Stimulated activated CD8-positive, alpha-beta memory T cell treated with anti-CD3 and anti-CD28 coated beads, Interleukin-12 subunit alpha, Interleukin-12 subunit beta, amount 100 ng/mL, for 1 hour (primary cell): ENCODE measurements at places on chromosomes 4 and X.

GRCh38 chrX:39550795-39551361, 546.9 kb downstream of the BCOR start:
- DNase-seq = no peak

- DNase-seq = no peak
Measured at GRCh38 chrX:148535639-148536038, 35.2 kb downstream of the AFF2 start.

DNA sequence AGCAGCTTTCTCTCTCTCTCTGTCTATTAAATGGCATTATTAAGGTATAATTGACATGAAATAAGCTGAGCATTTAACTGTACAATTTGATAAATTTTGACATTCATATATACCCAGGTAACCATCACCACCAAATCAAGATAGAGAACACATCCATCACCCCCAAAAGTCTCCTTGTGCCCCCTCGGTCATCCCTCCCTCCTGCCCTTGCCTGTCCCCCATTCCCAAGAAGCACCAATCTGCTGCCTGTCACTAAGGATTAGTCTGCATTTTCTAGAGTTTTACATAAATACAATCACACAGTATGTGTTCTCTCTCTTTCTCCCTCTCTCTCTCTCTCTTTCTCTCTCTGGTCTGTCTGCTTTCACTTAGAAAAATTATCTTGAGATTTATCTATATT, 25.0 kb upstream of the TMEM154 start:
- no peak for DNase-seq

DNA sequence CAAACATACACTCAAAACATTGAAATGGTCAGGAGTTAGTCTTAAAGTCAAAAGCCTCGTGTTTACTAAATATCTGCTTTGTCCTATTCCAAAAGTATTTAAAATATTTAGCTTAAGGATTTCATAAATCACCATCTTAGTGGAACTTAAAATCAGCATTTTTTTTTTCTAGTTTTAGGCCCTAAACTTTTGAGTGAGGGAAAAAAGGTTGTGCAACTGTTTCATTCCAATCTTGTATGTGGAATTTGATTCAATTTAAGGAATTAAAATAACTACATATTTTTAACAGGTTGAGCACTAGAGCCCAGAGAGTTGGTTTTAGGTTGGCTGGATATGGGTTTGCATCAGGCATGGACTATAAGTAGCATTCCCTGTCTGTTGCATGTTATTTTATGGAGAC, 35.7 kb upstream of the ANK2 start:
- no peak for DNase-seq

DNA sequence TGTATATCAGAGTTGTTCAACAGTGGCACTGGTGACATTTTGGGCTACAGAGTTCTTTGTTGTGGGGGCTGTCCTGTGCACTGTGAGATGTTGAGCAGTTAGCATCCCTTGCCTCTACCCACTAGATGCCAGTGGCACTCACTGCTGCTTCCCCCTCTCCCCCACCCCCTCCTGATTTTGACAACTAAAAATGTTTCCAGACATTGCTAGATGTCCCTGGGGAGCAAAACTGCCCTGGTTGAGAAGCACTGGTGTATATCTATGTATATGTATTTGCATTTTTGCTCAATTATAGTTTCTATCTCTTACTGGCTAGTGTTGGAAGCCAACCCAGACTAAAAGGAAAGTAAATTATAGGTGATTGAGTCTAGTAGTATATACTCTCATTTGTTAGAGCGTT, 2.4 kb downstream of the TMEM131L start:
- no peak for DNase-seq

- no peak for DNase-seq
Measured at GRCh38 chr4:184383497-184384055, 90.8 kb downstream of the IRF2 start.

DNA sequence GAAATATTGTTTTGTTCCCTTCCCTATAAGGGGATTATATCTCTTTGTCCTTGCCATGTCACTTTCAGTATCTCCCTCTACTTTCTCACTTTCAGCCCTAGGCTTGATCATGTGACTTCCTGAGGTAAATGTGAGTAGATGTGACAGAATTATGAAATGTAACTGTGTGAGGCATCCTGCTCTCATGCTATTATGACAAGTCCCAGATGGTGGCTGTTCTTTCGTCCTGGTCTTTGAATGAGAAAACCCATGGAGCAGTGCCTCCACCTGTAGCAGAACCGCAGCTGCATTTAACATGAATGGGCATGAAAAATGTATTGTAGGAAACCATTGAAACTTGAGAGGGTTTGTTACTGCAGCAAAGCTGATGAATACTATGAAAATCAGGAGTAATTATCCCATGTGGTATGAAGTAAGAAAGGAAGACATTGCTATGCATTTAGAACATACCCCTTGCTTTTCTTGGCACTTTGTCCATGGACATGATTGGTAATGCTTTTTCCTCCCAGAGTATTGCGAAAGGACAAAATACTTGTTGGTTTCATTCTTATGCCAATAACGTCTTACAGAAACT, 202.2 kb upstream of the GPRIN3 start:
- DNase-seq = peak; percentile 5

GRCh38 chr4:79653871-79654270, 245.8 kb upstream of the GK2 start:
- DNase-seq = no peak

DNA sequence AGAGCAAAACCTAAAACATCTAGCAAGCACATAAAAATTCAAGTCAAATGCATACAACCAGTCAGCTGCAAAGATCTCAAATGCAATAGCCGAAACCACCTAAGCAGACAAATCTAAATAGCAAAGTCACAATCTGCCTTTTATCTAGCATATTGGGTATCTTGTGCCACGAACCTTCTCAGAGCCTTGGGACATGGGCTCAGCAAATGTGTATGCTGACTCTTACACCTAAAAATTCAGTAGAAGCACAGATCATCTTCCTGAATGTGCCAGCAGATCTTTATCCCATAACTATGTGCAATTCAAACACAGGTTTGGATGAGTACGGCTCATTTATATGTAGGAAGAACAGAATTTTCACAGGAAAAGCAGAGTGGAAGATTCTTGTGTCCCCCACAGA, 492.1 kb downstream of the INPP4B start:
- no peak for DNase-seq

GRCh38 chr4:78100060-78100459, 42.9 kb downstream of the FRAS1 start:
- DNase-seq = no peak

DNA sequence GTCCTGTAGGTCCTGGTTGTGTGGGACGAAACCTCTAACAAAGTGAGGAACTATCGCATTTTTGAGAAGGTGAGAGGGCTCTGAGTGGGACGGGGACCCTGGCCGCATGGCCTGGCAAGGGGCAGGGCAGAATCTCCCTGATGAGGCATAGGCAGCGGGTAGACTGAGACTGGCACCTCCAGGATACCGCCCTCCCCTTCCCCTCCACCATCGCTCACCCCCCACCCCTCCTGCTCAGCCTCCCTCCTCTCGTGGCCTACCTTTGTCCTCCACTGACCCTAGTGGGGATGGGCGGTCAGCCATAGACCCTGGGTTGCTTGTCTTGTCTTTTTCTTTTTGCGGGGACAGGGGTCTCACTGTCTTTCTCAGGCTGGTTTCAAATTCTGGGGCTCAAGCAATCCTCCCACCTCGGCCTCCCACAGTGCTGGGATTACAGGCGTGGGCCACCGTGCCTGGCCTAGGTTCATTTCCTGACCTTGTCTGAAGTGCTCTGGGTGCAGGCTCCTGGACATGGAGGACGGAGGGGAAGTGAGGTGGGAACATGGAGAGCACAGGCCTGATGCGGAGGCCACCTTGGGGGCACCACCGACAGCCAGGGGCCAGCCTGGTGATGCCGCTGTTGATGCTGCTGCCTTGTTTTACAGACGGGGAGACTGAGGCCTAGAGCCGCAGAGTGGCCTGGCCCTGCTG, 10.5 kb upstream of the ADD1 start:
- no peak for DNase-seq

DNA sequence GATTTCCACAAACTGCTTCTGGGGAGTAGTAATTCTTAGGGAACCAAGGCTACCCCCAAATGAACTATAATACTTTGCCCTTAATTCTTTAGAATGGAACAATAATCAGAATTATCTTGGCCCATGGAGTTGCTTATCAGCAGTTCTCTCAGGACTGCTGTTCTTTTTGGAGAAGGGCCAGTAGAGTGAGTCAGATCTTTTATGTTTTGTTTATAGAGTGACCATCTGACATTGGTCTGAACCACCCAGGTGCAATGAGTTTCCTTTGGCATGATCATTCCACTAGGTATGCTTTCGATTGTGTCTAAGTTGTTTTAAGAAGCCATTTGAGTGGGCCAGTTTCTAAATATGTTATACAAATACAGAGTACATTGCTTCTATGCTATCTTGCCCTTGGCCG, 31.8 kb downstream of the PRRG1 start:
- no peak for DNase-seq

DNA sequence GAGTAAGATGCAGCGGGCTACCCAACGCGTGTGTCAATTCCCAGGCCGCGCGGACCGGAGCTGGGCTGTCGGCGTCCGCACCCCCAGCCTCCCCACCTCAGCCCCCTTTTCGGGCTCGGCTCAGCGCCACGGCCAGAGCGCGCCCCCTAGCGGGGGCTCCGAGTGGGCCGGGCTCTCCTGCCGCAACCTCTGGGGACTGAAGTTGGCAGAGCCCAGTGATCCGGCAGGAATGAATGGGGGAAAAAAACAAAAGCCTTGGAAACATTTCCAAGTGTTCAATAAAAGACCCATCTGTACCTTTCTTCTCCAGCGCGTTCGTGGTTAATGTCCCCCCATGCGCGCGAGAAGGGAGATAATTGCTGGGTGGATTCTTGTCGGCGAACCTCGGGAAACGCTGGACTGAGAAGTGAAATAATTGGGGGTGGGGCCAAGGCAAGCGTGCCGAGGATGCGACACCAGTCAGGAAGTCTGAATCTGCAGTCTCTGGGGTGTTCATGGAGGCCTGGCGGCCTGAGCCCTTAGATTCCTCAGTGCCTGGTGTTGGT, 5.2 kb upstream of the ARX start:
- DNase-seq = peak; percentile 2

DNA sequence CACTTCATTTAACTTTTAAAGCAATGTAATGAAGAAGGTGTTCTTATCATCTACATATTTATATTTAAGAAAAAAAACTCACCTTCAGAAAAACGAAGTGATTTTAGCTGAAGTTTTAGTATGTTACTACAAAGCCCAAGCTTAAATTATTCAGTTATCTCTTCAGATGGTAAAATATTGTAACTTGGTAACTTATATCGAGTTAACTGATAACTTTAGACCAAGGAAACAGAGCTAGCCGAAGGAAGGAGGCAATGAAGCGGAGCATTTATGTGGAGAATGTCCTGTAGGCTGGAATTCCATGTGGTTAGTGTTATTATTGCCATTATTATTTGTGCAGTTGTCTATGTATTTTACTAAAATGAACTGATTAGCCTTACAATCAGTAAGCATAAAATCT, 1102.1 kb upstream of the LCORL start:
- no peak for DNase-seq

DNA sequence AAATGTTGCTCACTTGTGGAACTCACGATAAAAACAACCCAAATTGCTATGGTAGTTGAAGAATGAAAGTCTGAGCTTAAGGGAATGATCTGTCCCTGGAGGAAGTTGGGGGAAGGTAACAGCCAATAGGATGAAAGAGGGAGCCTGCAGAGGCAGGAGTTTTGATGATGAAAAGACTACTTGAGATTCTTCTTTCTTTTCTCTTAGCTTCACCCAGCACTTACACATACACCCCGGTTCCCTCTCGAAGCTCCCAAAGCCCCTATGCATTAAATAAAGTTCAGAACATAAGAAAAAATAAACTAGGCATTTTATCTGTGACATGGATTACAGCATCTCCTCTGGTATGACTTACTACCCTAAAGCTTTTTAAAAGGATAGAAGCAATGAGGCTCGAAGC, 122.9 kb upstream of the GATB start:
- DNase-seq = no peak

DNA sequence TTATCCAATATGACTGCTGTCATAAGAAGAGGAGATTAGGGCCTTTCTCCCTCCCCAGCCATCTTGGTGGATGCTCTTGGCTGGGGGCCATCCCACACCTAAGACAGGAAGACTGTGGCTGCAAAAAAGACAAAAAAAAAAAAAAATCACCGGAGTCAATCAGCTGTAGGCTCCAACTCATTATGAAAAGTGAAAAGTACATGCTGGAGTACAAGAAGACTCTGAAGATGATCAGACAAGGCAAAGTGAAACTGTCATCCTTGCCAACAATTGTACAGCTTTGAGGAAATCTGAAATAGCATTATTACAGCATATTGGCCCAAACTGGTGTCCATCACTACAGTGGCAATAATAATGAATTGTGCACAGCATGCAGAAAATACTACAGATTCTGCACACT, 5.2 kb downstream of the EGFL6 start:
- no peak for DNase-seq

DNA sequence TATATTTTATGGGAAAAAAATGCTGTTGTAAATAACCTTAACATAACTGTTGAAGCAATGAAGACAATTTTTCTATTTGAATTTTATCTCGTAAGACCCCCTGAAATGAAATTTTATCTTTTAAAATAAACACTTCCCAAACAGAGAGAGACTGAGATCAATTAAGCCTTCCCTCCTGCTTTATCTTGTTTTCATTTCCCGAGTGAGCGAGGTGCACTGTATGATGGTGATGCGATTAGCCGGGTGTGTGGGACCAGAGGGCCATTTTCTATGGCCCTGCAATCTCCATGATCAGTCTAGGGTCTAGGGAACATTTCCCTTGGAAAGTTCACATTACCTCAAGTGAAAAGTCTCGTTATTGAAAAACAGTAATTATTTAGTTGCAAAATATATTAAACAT, 134.1 kb upstream of the MID1 start:
- no peak for DNase-seq

GRCh38 chrX:74465424-74465823, 44.1 kb downstream of the SLC16A2 start:
- no peak for DNase-seq

DNA sequence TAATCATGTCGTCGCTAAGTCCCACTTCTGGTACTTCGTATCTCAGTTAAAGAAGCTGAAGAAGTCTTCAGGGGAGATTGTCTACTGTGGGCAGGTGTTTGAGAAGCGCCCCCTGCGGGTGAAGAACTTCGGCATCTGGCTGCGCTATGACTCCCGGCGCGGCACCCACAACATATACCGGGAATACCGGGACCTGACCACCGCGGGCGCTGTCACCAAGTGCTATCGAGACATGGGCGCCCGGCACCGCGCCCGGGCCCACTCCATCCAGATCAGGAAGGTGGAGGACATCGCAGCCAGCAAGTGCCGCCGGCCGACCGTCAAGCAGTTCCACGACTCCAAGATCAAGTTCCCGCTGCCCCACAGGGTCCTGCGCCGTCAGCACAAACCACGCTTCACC, 11.3 kb downstream of the PNCK start:
- DNase-seq = peak; percentile 25

- no peak for DNase-seq
Measured at GRCh38 chr4:176443117-176443516, 123.4 kb downstream of the SPCS3 start.

DNA sequence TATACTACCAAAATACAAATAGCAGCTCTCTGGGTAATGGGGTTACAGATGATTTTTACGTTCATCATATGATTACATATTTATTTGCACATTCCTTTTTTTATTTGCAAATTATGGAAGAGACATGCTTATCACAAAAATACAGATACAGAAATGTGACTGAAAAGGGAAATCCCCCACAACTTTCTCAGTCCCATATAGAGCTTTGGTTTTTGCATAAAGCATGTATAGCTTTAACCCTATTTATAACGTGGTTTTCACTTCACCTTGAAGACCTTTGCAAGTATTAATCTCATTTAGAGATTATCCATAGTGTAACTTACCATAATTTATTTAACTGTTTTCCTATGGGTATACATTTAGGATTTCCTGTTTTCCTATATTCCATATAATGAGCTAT, 55.4 kb downstream of the PDK3 start:
- no peak for DNase-seq
